Fibroblast of the conjunctiva (primary cell): ENCODE measurements at places on chromosomes 4 and X.

GRCh38 chr4:54011201-54011600, 53.2 kb downstream of the CHIC2 start:
- DNase-seq = no peak

- no peak for DNase-seq
These were observed 108.0 kb downstream of the GPM6A start for GRCh38 chr4:175703956-175704600.

DNA sequence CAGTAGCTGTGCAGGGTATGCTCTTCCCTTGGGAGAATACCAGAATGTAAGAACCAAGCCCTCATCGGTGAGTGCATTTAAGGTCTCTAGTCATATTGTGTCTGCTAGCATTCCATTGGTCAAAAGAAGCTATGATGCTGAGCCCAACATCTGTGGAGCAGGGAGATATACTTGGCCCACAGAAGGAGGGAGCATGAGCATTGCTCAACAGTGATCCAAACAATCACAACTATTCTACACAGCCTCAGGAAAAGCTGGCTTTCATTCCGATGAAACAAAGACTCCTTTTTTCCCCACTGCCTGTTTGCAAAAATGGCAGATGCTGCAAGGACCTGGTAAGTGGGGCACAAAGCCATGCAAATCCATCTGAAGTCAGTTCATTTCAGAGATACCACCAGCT, 80.6 kb upstream of the DHX15 start:
- peak; percentile 65 for DNase-seq

DNA sequence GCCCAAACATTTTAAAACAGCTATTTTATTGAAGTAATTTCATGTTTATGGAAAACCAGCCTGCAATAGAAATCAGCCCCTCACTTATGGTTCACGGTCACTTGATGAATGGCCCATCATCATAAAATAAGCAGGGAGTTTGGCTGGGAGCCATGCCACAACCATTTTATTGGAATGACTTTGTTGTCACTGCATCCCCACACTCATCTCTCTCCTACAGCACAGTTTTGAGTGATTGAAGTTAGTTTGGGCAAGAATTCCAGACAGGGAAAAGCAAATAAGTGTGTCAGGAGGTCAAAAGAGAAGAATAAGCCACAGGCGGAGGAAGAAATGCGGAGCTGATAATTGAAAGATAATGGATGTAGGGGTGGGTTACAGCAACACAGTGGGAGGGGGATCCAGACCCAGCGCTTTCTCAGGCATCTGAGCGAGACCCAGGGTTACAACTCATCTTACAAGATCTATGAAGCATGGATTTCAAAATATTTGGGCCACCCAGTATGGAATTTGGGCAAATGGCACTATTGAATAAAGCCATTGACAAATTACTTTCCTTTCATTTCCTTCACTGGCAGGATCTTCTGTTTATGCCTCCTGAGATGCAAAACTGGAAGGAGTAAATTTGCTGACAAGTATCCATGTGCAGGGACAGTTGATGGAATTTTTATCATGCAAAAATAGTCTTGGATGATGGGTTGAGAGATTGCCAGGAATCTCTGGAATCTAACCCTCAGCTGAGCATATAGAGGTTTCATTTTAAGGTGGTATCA, 100.8 kb downstream of the SHROOM3 start:
- DNase-seq = no peak

DNA sequence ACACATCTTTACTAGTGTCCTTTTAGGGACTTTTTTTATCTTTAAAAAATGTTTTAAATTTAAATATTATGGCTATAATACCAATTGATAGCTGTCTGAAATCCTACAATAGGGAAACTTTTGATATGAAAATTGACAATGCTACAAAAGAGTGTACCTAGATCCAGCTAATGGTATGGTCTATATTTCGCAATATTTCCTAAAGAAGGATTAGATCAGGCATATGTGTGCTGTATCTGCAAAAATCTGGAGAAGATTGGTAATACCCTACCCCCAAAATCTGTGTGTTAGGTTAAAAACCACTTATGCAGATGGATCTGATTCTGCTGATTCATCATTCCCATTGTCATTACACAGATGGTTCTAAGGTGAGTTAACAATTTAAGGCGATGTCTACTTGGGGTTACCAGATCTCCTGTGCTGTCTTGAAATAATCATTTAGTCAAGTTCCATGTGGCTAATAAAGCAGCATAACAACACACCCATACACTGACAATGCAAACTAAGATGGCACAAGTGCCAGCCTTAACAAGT, 137.1 kb downstream of the GASK1B start:
- no peak for DNase-seq

- no peak for DNase-seq
These were observed 124.2 kb downstream of the REELD1 start for GRCh38 chr4:146338512-146338911.

DNA sequence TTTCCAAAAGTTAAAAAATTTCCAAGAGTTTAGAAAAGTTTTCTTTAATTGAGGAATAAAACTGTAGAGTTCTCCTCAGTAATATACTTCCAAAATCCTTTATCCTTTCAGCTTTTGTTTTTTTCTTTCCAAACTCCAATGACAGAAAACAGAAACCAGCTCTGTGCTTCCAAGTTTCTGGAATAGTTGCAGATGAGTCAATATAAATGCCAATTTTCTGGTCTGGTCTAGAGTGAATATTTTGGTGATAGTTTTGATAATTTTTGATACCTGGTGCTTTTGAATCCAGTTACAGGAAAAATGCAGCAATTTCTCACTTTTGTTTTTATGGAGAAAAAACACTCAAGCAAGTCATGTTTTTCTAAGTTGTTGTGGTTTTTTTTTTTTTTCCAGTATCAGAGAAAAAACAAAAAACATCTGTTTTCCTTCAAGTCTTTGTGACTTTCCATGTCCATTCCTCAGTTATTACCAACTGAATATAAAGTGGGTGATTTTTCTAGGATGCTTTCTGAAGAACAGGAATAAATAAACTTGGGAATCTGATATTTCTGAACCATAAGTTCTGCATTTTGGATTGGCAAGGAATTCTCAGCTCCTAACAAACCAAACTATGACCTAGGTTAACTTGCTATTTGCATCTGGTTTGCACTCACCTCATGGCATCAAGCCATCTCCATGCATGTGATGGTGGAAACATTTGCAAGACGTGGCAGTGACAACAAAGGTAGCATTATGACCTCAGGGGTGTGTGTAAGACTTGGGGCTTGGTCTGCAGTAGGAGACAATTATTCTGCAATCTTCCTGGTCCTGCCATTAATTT, 139.1 kb downstream of the VEGFC start:
- no peak for DNase-seq

DNA sequence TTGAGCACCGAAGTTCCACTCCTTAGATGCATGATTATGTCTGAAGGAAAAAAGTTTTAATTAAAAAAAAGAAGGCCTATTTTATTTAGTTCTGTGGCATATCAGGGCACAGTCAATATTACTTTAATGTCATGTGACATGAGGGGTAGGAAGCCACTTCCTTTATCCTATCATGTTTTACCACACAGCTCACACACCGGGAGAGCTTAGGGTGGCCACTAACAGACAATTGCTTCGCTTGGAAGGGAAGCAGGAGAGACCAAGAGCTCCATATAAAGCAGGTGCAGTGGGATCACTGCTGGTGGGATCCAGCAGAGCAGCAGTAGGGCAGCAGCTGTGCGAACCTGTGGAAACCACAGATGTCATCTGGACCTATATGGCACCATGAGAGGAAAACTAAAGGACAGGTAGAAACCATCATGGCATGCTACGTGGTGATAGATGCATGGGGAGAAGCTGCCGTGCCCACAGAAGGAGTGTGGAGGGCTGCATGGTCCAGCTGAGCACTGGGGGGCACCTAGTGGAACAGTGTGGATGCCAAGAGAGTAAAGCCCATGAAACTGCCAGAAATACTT, 52.0 kb downstream of the DTHD1 start:
- no peak for DNase-seq

GRCh38 chr4:54784161-54784671, 126.5 kb downstream of the KIT start:
- peak; percentile 77 for DNase-seq

GRCh38 chrX:41119803-41120202, 34.6 kb downstream of the USP9X start:
- no peak for DNase-seq

DNA sequence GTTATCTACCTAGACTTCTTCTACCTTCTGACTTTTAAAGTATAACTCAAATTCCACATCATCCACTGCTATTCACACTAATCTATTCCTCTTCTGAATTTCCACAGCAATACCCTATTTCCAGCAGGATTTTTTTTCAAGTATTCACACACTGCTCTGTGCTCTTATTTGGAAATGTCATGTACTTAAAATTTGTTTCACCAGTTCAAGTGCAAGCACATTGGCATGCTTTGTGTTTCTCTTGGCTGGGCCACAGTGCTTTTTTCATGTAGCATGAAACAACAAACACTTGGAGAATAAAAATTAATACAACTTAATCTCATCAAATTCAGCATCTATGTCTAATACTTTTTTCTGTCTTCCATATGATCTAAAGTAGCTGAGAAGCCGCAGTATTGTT, 161.8 kb upstream of the PCDH18 start:
- no peak for DNase-seq

DNA sequence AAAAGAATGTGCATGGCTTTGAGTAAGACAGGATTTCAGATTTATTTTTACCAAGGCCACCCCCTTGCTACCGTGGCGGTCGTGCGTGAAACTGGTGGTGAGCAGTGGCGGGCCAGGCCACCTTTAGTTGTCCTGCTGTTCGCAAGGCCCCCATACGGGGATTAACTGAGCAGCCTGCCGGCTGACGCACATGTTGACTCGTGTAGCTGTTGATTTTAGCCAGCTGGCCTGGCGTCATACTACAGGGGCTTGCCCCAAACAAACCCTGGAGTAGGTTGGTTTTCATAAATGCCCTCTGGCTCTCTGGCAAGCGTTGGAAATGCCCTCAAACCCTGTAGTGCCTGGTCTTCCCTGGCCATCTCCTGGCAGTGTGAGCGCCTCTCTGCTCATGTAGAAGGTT, 28.4 kb downstream of the WFS1 start:
- no peak for DNase-seq

- DNase-seq = no peak
These were observed 13.6 kb upstream of the TCEAL4 start for GRCh38 chrX:103571726-103572125.

- DNase-seq = no peak
These were observed 92.1 kb downstream of the SHROOM4 start for GRCh38 chrX:50721764-50722521.

- DNase-seq = no peak
These were observed 36.9 kb downstream of the NBDY start for GRCh38 chrX:56765811-56766553.

- DNase-seq = no peak
These were observed 50.2 kb downstream of the SMAD1 start for GRCh38 chr4:145531859-145532258.

DNA sequence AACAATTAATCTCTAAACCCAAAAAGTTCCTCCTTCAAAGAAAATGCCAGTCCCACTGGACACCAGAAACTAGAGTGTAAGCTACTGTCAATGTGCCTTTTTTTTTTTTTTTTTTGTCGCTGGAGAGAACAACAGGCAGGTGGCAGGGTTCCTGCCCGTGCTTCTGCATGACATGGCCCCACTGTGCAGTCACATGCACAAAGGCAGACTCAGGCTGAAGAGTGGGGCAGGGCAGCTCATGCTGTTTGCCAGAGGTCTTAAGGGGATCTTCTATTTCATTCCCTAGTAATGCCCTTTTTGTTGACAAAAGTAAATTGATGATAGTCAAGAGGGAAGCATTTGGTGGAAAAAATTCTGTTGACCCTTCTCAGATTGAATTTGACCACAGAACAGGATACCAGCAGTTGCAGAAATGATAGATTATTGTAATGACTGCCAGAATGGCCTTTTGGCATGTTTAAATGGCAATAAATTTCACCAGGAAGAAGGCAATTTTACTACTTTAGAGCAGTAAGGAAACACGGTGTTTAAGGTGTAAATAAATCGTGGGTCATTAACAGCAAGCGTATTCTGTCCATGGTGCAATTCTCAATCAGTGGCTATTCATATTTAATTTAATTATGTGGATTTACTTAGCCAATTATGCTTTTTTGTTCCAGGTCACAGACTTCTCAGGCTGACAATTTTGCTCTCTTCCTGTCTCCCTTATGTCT, 80.9 kb downstream of the NKX6-1 start:
- no peak for DNase-seq

GRCh38 chrX:39726771-39727170, 371.0 kb downstream of the BCOR start:
- DNase-seq = no peak

GRCh38 chr4:156656896-156657295, 314.7 kb downstream of the PDGFC start:
- DNase-seq = peak; percentile 54

GRCh38 chr4:107825072-107825824, 516 bp downstream of the SGMS2 start:
- no peak for DNase-seq

- no peak for DNase-seq
These were observed 984.1 kb upstream of the GRID2 start for GRCh38 chr4:91319556-91320268.

- no peak for DNase-seq
These were observed 140.1 kb upstream of the TTC29 start for GRCh38 chr4:147085781-147086180.

- no peak for DNase-seq
These were observed 2.5 kb downstream of the BEX1 start for GRCh38 chrX:103061486-103061885.

DNA sequence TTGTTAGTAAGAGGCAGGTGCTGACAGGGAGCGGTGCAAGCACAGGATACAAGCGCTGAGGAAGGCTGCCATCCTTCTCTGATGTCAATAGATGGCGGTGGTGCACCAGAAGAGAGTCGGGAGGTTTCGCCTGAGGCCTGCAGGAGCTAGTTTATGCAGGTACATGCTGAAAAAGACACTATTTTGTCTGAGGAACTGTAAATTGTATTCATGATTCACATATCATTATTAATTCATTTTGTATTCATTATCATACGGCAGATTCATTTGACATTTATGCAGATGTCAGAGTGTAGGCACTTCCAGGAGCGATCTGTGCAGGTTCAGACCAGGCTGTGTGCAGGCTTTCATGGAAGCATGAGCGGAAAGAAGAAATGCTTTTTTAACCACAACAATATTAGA, 824.0 kb downstream of the STIM2 start:
- peak; percentile 29 for DNase-seq

GRCh38 chrX:16702700-16703599, 9.5 kb downstream of the CTPS2 start:
- no peak for DNase-seq
